HS-27A (cell line): ENCODE measurements at places on chromosomes 7 and 10.
A peak's percentile ranks its signal among the peaks of the same experiment; 100 is the strongest.

- peak; percentile 51 for DNase-seq
Observed at GRCh38 chr10:22245567-22245966, 27.8 kb upstream of the EBLN1 start.

GRCh38 chr10:78916227-78916626, 152.5 kb upstream of the ZMIZ1 start:
- DNase-seq, result no peak

- no peak for DNase-seq
Observed at GRCh38 chr7:106568002-106568679, 92.8 kb downstream of the CCDC71L start.

DNA sequence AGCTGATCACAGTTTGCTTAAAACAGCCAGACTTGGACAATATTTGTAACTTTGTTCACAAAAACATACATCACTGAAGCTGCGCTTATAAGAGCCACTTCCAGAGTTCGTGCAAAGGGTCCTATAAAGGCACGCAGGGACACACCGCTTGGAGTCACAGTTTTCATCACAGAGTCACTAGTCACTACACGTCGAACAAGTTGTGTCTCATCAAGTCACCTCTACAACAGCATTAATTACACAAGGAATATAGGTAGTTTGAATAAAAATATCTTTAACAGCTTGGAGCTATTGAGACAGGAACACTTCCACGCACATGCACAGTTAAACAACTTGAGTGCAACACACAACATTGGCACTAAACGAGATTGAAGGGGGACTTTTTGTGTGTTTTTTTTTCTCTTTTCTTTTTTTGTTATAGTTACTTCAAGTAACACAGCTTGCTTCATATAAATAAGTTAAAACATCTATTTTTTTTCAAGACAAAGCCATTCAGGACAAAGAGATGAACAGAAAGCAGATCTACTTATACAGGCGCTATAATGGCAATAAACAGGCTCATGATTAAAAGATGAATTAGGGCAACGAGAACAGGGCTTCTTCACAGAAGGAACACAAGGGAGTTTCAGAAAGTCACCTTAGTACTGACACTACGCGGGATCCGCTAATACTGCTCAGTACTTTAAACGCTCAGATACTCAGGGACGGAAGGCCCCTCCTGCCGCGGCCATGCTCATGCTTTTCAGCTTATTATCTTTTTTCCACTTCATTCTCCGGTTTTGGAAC, 2.2 kb downstream of the HOXA5 start:
- DNase-seq, result no peak

DNA sequence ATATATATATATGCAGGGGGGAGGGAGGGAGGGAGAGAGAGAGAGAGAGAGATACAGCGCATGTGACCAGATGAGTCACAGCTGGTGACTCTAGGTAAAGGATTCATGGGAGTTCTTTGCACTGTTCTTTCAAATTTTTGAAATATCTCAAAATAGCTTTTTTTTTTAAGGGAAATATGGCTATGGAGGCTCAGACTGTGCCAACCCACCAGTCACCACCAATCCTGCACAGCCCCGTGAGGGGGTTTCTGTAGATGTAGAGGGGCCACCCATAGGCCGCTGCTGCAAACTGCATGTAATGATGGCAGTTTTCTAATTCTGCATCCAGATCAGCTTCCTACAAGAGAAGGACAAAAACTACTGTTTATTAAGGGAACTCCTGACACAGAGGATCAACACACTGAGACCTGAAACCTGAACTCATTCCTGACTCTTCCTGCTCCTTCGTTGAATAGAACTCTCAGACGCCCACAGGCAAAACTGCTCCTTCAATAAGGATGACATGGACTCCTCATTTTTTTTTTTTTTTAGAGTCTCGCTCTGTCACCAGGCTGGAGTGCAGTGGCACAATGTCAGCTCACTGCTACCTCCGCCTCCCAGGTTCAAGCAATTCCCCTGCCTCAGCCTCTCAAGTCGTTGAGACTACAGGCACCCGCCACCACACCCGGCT, 17.3 kb downstream of the DAGLB start:
- no peak for DNase-seq

GRCh38 chr10:60093317-60093716, 187.0 kb upstream of the CCDC6 start:
- no peak for DNase-seq

DNA sequence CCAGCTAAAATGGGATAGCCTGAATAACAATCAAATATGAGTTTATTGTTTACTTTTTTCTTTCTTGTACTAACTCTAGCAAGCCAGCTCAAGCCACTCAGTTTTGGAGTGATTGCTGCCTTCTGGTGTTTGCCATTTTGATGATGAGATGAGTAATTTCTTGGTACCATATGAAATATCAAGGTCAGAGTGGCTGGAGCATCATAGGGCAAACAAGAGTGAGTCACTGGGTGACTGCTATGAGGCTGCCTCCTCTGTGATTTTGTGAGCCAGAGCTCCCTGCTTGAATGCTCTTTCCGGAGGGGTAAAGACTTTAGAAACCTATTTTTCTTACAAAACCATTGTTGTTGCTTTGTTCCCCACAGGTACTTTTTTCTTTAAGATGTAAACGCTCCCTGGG, 295.6 kb downstream of the PRKG1 start:
- DNase-seq, result no peak

DNA sequence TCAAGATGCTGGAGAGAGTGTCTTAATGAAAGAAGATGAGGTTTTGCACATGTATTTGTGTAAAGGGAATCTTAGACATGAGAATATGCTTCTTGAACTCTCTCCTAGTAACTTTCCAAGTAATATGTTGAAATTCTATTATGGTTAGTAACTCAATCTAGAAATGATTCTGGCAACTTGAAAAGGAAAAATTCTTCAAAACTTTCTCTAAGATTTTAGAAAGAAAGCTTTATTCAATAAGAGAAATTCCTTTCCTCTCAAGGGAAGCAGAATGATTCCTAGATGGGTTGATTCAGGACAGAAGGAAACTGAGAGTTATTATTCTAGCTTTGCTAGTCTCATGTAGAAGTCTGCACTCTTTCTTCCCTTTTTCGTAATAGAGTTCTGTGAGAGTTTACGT, 364.3 kb upstream of the PLXDC2 start:
- DNase-seq, result no peak

DNA sequence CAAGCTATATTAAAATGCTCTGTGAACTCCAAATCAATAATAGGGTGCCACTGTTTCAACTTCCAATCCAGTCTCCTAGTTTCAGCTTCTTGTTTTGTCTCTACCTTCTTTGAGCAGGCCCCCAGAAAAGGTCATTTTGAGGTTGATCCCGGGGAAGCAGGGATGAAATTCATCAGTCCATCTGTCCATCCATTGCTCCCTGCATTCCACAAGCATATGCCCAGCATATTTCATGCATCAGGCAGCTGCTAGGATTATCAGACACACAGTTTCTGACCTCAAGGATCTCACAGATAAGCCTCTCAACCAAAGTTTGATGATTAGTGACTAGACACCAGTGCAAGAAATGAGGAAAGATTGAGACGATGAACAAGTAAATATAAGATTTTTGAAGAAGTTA, 186.6 kb upstream of the PDE1C start:
- DNase-seq, result no peak

DNA sequence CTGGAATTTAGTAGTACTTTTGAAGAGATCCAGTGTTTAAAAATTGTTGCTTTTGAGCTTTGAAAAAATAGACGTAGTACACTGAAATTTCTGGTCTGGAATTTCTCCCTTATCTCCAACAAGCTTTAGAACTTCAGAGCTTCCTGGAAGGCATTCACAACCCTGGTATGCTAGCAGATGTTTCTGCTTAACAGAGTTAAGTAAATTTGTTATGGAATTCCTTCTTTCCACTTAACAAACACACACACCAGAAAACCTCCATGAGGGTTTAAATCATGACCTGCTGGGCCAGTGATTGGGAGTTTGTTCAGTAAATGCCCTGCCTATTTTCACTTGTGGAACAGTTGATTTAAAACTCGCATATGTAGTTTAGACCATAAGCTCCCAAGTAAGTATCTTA, 13.7 kb downstream of the ASB15 start:
- DNase-seq, result no peak

GRCh38 chr7:40582539-40582938, 447.7 kb downstream of the SUGCT start:
- DNase-seq, result no peak

GRCh38 chr10:79320820-79321493, 26.3 kb upstream of the PPIF start:
- DNase-seq, result no peak

- DNase-seq, result no peak
Observed at GRCh38 chr7:69515495-69516212, 82.6 kb upstream of the AUTS2 start.

DNA sequence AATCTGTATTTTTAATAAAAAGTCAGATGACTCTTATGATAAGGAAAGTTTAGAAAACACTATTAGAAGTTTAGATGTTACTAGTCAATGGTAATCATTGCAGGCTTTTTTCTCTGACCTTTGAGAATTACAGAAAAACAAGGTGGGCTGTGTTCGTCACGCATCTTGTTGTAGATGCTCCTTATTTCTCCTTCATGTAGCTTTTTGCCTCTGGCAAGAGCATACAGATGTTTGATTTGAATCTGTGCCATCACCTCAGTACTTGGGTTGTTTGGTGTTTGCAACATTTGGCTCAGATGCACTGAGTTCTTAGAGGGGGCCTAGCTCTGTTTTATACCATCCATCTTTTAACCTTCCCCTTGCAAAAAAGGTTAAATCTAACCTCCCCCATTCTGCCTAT, 11.5 kb downstream of the TAS2R16 start:
- no peak for DNase-seq

GRCh38 chr7:123876557-123877256, 31.7 kb downstream of the HYAL4 start:
- DNase-seq, result no peak

DNA sequence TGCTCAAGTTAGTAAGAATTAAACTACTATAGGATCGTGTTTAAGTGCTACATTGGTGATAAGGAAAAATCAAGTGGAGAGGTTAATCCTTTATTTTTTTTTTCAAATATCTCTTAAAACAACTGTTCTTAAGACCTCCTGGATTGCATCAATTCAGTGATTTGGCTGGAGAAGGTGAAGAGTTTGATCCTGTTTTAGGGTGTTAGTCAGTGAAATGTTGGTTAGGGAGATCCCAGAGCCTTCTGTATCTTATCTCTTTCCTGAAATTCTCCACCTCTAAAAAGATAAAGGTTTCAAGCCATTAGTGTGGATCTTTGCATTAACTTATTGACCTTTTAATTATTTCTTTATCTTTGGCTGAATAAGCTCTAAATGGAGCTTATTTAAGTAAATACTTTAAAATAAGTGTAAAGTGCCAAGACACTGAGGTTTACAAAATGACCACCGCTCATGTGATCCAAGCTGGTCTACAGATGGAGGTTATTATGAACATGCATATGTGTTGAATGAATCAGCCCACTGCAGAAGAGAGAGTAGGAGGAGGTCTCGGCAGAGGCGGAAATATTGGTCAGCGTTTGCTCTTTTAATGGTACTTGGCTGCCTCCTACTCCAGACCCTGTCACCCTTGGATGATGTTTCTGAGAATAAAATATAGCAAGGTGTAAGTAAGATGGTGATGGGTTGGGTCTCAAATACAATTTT, 51.8 kb upstream of the BMPER start:
- DNase-seq, result no peak

GRCh38 chr7:37476428-37476827, 27.8 kb upstream of the ELMO1 start:
- no peak for DNase-seq

DNA sequence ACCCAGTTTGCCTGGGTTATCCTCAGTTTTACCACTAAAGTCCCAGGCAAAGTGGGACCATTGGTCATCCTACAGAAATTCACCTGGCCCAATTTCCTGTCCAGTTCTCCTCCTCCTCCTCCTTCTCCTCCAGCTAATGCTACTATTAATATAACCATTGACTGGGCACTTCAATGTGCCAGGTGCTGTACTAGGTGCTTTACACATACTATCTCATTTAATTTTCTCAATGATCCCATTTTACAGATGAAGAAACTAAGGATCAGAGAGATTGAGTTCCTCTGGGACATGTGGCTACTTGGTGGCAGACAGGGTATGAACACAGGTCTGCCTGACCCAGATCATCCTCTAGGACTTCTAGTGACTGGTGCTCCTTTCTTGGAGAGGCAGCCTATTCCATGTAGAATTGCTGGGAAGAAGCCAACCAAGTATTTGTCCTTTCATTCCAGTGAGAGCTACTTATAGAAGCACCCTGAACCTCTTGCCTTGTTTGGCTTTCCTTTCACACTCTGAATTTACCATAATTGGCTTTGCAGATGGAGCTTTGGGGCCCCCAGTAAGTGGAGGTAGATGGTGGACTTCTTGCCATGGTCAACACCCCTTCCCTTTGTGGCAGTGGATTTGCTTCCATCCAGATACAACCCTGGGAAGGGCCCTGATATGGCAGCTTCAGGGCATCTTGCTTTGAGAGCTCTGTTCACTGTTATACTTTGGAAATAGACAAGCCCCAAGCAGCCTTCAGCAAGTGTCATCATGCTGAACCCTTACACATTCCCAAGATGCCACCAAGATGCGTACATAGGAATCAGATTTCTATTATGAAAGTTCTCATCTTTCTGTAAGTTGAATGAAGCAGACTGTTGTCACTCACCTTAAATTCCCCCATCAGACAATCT, 78.7 kb downstream of the MYOF start:
- DNase-seq, result no peak

- no peak for DNase-seq
Observed at GRCh38 chr10:45447416-45447815, 73.4 kb downstream of the ALOX5 start.

- DNase-seq, result no peak
Observed at GRCh38 chr7:1535701-1536454, 5.4 kb downstream of the MAFK start.

GRCh38 chr10:22434521-22434920, 89.2 kb downstream of the SPAG6 start:
- DNase-seq, result no peak

- DNase-seq, result no peak
Observed at GRCh38 chr7:93622036-93623033, 47.8 kb upstream of the CALCR start.

- no peak for DNase-seq
Observed at GRCh38 chr7:121041516-121042148, 53.1 kb downstream of the CPED1 start.

DNA sequence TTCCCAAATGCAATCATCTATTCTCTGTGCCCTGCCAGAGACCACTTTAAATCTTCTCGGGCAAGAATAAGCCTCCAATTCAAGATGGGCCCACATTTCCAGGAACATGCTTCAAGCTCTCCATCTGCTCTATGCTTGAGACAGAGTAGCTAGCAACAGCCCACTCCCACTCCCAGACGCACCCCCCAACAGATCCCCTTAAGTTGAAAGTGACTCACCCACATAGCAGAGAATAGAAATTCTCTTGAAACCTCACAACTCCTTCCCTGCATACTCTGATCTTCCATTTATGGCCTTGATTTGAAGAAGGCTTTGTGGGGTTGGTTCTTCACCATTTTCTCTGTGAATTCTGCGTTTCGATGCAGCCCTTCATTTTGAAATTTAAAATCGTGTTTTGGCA, 604.0 kb downstream of the INHBA start:
- no peak for DNase-seq
